ENCODE measurements at places on chromosomes 11 and 22. TPM values are rescaled to one million over a fixed set of nuclear protein-coding genes. Genes with fewer than 3 reads are reported as not detected.

The P2RX6 gene
- 0.40 TPM for total RNA-seq

The RAB36 gene
- total RNA-seq: 10.9 TPM

The TRIM51 gene
- not detected for total RNA-seq

The CLTCL1 gene
- 8.5 TPM for total RNA-seq

The C11orf71 gene
- total RNA-seq: 13.7 TPM

The OR52H1 gene
- total RNA-seq: 1.2 TPM

The WNT11 gene
- total RNA-seq: 10.4 TPM

All from thyroid gland (tissue), 4 donors.